ENCODE measurements at places on chromosomes 1 and 21.

DNA sequence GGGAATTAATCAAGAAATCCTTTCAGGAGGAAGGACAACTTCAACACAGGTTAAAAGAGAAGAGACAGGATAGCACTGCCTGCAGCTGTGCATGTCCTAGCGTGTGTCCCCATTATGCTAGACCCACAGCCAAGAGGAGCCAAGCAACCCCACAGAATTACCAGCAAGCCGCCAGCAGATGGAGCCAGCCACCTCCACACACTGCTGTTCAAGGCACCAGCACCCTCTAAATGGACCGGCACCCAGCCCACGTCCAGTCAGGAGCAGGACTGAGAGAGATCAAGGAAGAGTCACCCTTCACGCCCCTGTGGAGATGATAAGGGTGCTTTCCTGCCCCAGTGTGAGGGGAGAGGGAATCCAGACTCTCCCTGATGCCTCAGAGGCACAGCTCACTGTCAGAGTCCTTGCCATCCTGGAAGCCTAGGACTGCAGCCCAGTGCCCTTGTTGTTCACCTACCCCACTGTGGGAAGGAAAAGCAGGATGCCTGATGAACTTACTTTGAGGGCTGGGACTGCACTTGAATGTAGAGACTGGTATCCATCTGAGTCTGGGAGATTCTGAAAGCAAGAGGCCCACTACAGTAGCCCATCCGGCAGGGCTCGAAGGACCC is 37.1 kb upstream of the CTTNBP2NL start:
- DNase-seq = no peak

DNA sequence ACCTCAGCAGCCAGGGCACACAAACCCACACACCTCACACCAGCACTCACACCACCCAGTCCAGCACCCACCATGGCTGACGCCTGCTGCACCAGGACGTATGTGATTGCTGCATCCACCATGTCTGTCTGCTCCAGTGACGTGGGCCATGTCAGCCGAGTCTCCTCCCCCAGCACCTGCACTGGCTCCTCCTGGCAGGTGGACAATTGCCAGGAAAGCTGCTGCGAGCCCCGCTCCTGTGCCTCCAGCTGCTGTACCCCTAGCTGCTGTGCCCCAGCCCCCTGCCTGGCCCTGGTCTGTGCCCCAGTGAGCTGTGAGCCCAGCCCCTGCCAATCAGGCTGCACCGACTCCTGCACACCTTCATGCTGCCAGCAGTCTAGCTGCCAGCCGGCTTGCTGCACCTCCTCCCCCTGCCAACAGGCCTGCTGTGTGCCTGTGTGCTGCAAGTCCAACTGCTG is at the start of gene KRTAP10-8:
Gene KRTAP10-8 (plus strand): TSS at position 51 of the 458 bp plus-strand sequence. CDS start 22 bp downstream, at position 73.
- DNase-seq = no peak

DNA sequence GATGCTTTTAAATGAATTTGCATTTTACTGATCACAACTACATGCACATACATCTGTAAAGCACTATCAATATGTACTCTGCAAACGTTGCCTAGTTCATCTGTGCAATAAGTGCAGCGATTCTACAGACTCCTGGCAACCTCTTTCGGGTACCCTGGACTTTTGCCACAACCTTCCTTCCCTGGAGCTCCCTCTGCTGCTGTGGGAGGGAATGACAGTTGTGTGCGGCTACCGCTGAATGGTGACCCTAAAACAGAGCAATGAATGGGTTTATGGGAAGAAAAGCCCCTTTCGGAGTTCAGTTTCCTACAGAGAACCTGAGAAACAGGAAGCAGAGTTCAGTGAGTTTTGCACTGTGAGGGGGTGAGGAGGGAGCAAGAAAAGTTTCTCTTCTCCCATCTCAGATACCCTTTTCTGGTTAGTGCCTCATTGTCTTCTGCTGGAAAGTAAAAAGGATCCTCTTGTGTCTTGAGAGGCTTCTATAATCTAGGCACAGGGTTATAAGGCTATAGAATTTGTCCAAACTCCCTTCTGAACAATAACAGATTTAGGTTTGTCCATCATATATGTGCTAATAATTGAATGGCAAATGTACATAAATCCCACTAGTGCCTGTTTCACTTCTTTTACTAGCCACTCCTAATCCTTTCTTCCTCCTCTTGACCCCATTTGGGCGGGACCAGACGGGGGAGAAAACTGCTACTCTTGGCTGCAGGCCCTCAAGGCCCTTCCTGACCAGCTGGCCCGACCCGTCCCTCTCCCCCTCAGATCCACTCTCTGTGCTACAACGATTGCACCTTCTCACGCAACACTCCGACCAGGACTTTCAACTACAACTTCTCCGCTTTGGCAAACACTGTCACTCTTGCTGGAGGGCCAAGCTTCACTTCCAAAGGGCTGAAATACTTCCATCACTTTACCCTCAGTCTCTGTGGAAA is 19.8 kb upstream of the SARS1 start:
- DNase-seq = peak; percentile 47

DNA sequence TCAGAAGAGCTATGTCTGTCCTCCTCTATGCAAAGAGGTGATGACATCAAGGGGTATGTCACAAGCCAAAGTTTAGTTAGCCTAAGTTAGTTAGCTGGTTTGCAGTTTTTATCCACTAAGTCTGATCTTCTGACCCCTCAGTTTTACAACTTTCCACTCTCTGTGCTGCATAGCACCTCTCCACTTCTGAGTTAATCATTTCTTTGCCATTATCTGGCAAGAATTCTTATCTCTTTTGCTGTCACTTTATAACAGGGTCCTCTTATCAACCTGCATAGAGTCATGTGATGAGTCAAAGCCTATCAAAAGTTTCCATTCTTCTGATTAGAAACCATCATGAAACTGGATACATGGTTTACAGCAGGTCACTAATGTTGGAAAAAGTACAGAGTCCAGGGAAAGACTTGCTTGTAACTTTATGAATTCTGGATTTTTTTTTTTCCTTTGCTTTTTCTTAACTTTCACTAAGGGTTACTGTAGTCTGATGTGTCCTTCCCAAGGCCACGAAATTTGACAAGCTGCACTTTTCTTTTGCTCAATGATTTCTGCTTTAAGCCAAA is at the start of gene NR5A2:
Gene NR5A2 (plus strand): TSS at position 447 of the 560 bp plus-strand sequence. CDS start 138 bp downstream, outside the sequence.
- DNase-seq = no peak
